ENCODE measurements at places on chromosomes 5 and 9.

GRCh38 chr5:144453753-144454152, 283.1 kb downstream of the KCTD16 start:
- DNase-seq = no peak

DNA sequence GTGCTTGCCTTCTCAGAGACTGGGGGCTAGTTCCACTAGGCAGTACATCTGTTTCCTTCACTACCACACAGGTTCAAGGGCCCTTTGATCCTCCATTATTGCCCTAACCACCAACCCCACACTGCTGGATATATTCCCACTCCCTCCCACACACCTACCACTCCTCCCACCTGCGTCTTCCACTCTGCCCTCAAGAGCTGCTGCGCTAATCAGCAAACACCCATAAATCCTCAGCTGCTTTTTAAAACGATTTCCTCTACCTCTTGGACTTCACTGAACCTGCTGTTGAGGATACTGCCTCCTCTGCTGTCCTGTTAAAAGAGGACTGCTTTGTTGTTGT, 120.9 kb downstream of the MAPKAP1 start:
- DNase-seq = no peak

DNA sequence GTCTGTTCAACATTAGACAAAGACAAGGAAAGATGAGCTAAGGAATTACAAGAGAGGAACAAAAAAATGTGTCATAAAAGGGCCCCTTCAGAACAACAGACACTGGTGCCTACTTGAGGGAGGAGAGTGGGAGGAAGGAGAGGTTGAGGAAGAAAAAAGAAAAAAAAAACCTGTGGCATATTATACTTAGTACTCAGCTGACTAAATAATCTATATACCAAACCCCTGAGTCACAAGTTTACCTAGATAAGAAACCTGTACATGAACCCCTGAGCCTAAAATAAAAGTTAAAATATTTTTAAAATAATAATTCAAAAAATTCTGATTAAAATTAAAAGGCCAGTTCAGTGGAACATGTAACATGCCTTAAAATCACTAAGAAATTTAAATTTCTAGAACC, 107.3 kb downstream of the MTREX start:
- DNase-seq = no peak

- no peak for DNase-seq
Measured at GRCh38 chr5:152932621-152933020, 527.5 kb upstream of the NMUR2 start.

DNA sequence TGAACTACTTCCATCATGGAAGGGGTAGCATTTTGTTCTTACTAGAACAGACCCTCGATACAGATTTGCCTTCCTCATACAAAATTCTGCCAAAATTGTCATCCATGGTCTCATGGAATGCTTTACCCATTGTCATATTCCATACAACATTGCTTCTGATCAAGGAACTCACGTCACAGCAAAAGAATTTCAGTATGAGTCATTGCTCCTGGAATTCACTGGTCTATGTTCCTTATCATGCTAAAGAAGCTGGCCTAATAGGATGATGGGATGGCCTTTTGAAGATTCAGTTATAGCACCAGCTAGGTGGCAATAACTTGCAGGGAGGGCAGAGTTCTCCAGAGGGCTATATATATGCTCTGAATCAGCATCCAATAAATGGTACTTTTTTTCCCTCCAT, 18.2 kb upstream of the FNIP1 start:
- no peak for DNase-seq

DNA sequence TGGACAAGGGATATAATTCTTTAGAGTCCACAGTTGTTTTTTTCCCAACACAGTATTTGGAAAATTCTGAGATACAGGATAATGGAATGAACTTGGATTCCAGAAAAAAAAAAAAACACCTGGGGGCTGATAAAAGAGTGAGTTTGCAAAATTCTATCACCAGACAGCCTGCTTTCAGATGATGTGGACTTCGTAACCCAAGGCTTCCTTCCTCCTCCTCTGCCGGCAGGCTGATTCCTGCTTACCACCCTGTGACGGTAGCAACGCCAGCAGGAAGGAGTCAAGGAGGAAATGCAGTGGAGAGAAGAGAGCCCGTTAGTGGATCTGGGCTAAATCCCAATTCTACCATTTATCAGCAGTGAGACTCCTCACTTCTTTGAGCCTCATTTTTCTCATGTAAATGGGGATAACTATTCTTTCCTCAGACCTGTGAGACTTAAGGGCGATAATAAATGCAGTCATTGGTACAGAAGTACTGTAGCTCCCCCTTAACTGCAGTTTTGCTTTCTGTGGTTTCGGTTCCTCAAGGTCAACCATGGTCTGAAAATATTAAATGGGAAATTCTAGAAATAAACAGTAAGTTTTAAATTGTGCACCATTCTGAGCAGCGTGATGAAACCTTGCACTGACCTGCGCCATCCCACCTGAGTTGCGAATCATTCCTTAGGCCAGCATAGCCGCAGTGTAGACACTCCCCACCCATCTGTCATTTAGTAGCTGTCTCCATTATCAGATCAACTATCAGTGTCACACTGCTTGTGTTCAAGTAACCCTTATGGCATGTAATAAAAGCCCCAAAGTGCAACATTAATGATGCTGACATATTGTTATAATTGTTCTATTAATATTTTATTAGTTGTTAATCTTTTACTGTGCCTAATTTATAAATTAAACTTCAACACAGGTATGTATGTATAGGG, 71.4 kb downstream of the DCP2 start:
- no peak for DNase-seq

DNA sequence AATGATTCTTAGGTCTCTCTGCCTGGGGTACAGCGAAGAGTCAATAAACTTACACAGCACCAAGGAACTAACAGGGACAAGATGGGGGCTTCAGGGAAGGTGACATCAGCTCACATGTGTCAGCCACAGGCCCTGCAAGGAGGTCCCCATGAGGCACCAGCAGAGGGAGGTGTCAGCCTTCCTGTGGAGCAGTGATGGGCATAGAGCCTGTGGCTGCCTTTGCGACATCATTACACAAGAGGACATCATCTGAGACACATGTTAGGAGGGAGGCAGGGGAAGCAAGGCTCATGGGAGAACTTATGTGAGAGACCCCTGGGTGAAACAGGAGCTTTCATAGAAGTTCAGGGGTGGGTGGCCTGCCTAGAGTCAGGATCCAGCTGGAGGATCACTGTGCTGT, 389.6 kb downstream of the SEMA5A start:
- DNase-seq = no peak

GRCh38 chr5:31232273-31232888, 38.9 kb downstream of the CDH6 start:
- no peak for DNase-seq

- no peak for DNase-seq
Measured at GRCh38 chr9:98568909-98569469, 139.7 kb downstream of the GABBR2 start.

GRCh38 chr5:170747851-170748250, 35.7 kb upstream of the GABRP start:
- DNase-seq = no peak

DNA sequence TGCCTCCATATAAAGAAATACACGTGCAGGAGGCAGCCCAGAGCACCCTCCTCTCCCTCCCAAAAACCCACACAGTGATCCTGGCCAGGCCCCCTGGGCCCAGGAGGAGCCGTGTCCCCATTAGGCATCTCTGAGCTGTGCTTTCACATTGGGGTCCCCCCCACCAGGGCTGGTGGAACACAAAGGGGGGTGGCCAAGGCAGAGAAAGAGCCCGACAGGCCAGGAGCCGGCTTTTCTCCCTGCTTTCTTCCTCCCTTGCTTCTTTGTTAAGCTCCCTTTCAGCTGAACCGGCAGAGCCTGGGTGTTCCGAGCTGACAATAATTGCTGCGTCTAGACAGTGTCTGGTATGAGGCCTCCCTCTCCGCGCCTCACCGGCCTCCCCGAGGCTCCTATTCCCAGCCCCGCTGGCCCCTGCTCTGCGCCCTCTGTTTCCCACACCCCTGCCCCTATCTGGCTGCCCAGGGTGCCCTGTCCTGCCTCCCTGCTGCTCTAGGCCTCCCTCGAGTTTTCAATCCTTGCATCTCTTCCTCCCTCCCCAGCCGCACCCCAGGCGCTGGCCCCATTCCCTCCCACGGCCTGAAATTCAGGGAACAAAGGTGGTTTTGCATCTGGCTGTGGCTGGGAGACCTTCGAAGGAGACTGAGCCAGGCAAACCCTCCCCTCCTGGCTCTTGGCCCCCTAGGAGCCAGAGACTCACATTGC, 120.6 kb downstream of the C9orf50 start:
- DNase-seq = no peak

DNA sequence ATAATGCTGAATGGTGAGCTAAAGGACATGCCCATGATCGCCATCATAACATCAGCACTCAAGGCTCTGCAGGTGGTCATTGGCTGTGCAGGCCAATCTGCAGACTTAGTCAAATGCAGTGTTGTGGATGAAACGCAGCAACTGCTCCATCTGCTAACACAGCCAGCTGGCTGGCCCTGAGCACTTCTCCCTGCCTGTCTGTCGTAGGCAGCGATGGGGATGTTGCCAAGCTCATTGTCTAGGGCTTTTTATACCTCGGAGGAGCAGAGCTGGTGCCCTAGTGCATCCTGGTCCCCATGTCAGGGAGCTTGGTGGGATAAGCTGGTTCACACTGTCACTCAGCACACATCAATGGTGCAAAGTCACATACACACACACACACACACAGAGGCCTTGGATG, 189.4 kb downstream of the TENT4A start:
- DNase-seq = no peak

DNA sequence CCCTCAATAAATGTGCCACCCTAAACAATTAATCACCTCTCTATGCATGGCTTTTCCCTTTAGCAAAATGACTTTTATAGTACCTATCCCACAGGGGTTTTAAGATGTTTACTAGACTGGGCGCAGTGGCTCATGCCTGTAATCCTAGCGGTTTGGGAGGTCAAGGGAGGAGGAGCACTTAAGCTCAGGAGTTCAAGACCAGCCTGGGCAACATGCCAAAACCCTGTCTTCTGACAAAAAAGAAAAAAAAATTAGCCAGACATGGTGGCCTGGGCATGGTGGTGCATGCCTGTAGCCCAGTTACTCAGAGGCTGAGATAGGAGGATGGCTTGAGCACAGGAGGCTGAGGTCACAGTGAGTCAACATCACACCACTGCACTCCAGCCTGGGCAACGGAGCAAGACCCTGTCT, 13.5 kb downstream of the SH3TC2 start:
- no peak for DNase-seq

DNA sequence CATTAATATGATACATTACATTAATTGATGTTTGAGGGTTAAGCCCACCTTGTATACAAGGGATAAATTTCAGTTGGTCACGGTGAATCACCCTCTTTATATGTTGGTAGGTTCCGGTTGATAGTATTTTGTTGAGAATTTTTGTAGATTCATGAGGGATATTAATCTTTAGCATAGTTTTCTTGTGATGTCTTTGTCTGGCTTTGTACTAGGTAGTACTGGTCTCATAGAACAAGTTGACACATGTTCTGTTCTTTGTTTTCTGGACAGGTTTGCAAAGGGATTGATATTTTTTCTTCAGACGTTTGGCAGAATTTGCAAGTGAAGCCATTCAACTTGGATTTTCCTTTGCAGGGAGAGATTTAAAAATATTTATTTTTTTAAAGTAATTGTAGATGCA, 49.1 kb upstream of the CLK4 start:
- no peak for DNase-seq

DNA sequence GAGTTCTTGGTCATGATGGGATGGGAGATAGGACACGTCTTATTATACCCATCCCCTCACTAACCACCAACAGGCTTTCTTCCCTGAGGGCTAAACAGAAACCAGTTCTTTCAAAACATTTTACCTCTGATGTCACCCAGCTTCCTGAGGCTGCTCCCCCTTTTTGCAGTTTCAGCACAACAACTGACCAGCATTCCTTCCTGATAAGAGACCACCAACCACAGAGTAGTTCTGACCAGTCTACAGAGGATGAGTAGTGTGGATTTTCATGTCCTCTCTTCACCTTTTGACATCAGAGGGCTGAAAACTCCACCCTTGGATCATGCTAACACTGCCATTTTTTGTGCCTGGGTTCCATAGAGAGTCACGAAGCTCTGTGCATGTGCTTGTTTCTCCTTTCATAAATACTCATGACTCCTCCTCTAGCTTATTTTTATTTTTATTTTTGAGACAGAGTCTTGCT, 82.6 kb downstream of the OSTF1 start:
- no peak for DNase-seq

- no peak for DNase-seq
Measured at GRCh38 chr9:16291921-16292320, 578.5 kb downstream of the BNC2 start.

GRCh38 chr9:79658926-79659325, 87.2 kb downstream of the TLE4 start:
- DNase-seq = no peak

GRCh38 chr5:171162596-171162995, 146.5 kb upstream of the TLX3 start:
- no peak for DNase-seq

DNA sequence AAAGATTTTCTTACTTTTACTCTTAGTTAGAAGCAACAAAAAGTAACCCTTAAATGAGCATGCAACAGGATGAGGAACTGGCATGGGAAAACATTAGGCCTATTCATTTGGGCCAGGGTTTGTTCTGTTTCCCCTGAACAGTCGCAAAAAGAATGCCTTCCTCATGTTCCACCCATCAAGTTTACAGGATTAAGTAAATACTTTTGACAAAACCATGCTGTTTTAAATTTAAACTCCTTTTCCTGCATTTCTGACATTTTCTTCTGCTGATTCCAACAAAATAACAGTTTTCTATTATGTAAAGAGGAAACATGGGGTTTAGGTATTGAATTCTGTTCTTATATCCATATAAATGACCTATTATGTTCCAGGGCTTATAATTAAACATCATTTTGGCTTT, 236.6 kb upstream of the ACTBL2 start:
- no peak for DNase-seq

DNA sequence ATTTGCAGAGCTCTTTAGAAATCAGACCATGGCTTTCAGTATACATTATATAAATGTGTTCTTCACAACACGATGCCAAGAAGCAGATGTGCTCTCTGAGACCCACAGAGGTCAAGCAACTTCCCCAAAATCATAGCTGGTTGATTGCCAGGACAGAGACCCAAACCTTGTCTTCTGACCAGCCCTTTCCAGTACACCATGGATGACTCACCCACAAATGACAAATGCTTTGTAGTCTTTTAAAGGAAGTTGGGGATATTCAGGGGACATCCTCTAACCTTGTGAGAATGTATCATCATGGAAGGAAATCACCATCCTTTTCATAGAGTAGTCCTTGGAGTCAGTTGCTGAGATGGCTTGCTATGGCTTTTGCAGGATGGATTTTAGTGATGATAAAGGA, 30.1 kb downstream of the ZNF462 start:
- DNase-seq = no peak
